Osteocyte (in vitro differentiated cells): ENCODE measurements at places on chromosomes 16 and 17. TPM values are rescaled to one million over a fixed set of nuclear protein-coding genes. Genes with fewer than 3 reads are reported as not detected.

KRT40 gene
- total RNA-seq = not detected in 2 replicates

TEX19 gene
- not detected in 2 replicates for total RNA-seq

MYH10 gene
- 99.6 and 110 TPM in 2 replicates for total RNA-seq

GRCh38 chr16:79874391-79874790, 273.9 kb upstream of the MAF start:
- no peak for DNase-seq

- no peak for DNase-seq
These were observed 165.9 kb downstream of the CDH13 start for GRCh38 chr16:82792693-82793092.

DNA sequence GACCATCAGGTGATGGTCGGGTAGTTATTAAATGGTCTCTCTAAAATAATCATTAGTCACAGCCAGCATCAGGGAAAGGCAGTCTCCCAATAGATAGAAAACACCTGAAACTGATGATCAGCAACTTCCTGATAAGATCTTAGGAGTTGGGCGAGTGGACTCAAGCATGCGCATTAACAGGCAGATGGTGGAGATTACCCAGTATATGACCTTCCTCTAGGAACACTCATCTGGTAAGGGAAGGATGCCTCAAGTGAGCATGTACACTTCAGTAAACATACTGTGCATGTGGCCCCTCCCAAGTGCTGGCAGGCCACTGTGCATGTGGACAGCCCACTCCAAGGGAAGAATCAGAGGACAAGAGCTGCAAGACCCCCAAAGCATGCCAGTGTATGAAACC, 105.9 kb downstream of the ABCC12 start:
- no peak for DNase-seq

- DNase-seq = no peak
These were observed 21.8 kb downstream of the KLHL36 start for GRCh38 chr16:84670063-84670462.

GRCh38 chr16:73052576-73052975, 4.6 kb upstream of the ZFHX3 start:
- DNase-seq = no peak

- no peak for DNase-seq
These were observed 51.9 kb upstream of the HLF start for GRCh38 chr17:55212880-55213279.
